ENCODE measurements at places on chromosomes 11 and 22. TPM values are rescaled to one million over a fixed set of nuclear protein-coding genes. Genes with fewer than 3 reads are reported as not detected.

Gene EXPH5
- total RNA-seq = 0.88 TPM

Gene FBLN1
- 82.8 TPM for total RNA-seq

Gene OSBP2
- 22.2 TPM for total RNA-seq

Gene SLC29A2
- total RNA-seq = 14.6 TPM

Gene UPK3A
- not detected for total RNA-seq

Gene E2F8
- total RNA-seq = 3.6 TPM

Gene RHOD
- 49.5 TPM for total RNA-seq

Gene OR5B21
- not detected for total RNA-seq

Gene SGSM1
- total RNA-seq = 8.8 TPM

Gene ME3
- 33.4 TPM for total RNA-seq

Gene STK33
- 25.8 TPM for total RNA-seq

Gene HSD17B12
- total RNA-seq = 83.6 TPM

Gene CLDN5
- total RNA-seq = 19.5 TPM

Gene TRPM5
- not detected for total RNA-seq

Gene MS4A13
- not detected for total RNA-seq

Gene C1QTNF4
- total RNA-seq = 0.58 TPM

Gene LMO1
- 2.3 TPM for total RNA-seq

Gene MMP13
- total RNA-seq = not detected

Gene TESMIN
- 0.52 TPM for total RNA-seq

Gene SCGB1A1
- not detected for total RNA-seq

Gene UBASH3B
- total RNA-seq = 2.6 TPM

Gene RASSF10
- 0.25 TPM for total RNA-seq

Gene NNMT
- total RNA-seq = 32.6 TPM

Gene USP35
- total RNA-seq = 5.8 TPM

Gene ZNRD2
- 21.1 TPM for total RNA-seq

Gene CTSW
- total RNA-seq = 0.49 TPM

Gene ST14
- total RNA-seq = 1.0 TPM

Gene EFCAB6
- 1.8 TPM for total RNA-seq

Gene TEX54
- not detected for total RNA-seq

Gene MRGPRX3
- total RNA-seq = not detected

Gene NLRP14
- not detected for total RNA-seq

Gene ZFTA
- total RNA-seq = 11.5 TPM

Gene SLC15A3
- 15.4 TPM for total RNA-seq

Gene LSP1
- 19.7 TPM for total RNA-seq

Gene MOGAT2
- total RNA-seq = not detected

Gene CBL
- total RNA-seq = 7.0 TPM

Gene SCGB1D2
- total RNA-seq = 1.6 TPM

Gene ACRV1
- not detected for total RNA-seq

Gene CCDC81
- 0.71 TPM for total RNA-seq

Gene MYEOV
- total RNA-seq = not detected

Gene PAX6
- not detected for total RNA-seq

Gene MS4A6A
- total RNA-seq = 42.1 TPM

Gene NOX4
- 3.5 TPM for total RNA-seq

Gene SPATA19
- not detected for total RNA-seq

Gene YPEL4
- total RNA-seq = 0.55 TPM

Data from left ventricle myocardium inferior (tissue), 1 donor.